ENCODE measurements at places on chromosomes 13 and 19. TPM values are rescaled to one million over a fixed set of nuclear protein-coding genes. Genes with fewer than 3 reads are reported as not detected.

- H3K4me3 ChIP-seq = no peak overlapping the region
- no peaks in the 10 kb centered on the region for H3K36me3 ChIP-seq
Observed at GRCh38 chr13:46496086-46496485, 56.9 kb upstream of the LRCH1 start.

DNA sequence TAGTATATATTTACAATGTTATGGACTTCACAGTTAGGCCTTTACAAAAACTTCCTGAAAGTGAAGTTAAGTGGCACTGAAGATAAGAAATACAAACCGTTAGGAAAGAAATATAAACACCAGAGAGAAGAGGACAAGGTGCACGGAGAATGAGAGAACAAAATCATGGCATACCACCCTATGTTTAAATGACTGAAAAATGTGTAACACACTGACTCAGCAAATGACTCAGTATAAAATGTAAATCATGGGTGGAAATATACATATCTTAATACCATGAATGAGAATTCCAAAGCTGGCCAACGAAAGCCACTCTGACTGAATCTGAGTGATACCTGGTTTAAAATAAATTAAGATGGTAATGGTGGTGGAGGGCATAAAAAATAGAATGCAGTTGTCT is 260.8 kb downstream of the DNAJC15 start:
- no peak for DNase-seq
- no peak overlapping the region for H3K4me3 ChIP-seq
- no peaks in the 10 kb centered on the region for H3K36me3 ChIP-seq
- H3K27me3 ChIP-seq = no peaks in the 10 kb centered on the region

GRCh38 chr13:48938308-48938943 is 37.3 kb upstream of the FNDC3A start:
- no peaks in the 10 kb centered on the region for H3K36me3 ChIP-seq
- H3K27ac ChIP-seq = no peak overlapping the region
- H3K4me3 ChIP-seq = no peak overlapping the region
- no peaks in the 10 kb centered on the region for H3K4me1 ChIP-seq
- no peaks in the 10 kb centered on the region for H3K27me3 ChIP-seq

DNA sequence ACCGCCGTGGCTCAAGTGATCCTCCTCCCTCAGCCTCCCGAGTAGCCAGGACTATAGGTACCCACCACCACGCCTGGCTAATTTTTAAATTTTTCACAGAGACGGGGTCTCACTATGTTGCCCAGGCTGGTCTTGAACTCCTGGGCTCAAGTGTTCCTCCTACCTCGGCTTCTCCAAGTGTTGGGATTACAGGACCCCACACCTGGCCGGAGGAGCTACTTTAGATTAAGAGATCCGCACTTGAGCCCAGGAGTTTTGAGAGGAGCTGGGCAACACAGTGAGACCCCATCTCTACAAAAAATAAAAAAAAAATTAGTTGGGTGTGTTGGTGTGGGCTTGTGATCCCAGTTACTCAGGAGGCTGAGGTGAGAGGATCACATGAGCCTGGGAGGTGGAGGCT is 9.0 kb upstream of the ZNF460 start:
- no peaks in the 10 kb centered on the region for H3K4me1 ChIP-seq
- H3K27me3 ChIP-seq = no peaks in the 10 kb centered on the region
- no peaks in the 10 kb centered on the region for H3K36me3 ChIP-seq
- DNase-seq = no peak

- H3K27me3 ChIP-seq = no peaks in the 10 kb centered on the region
- no peaks in the 10 kb centered on the region for H3K4me1 ChIP-seq
- H3K27ac ChIP-seq = no peak overlapping the region
- DNase-seq = no peak
Observed at GRCh38 chr13:66138172-66138811, 1091.8 kb downstream of the PCDH9 start.

GRCh38 chr13:29227576-29227975 is 367.9 kb downstream of the SLC7A1 start:
- DNase-seq = no peak
- no peaks in the 10 kb centered on the region for H3K4me1 ChIP-seq
- H3K27me3 ChIP-seq = no peaks in the 10 kb centered on the region
- H3K27ac ChIP-seq = no peak overlapping the region
- H3K4me3 ChIP-seq = no peak overlapping the region

Gene TFDP1
- 23.9 TPM for total RNA-seq

Gene ZNF442
- total RNA-seq = 0.86 TPM

GRCh38 chr13:100300708-100301107 is 211.8 kb downstream of the PCCA start:
- H3K4me3 ChIP-seq = no peak overlapping the region
- H3K27me3 ChIP-seq = no peaks in the 10 kb centered on the region
- no peaks in the 10 kb centered on the region for H3K36me3 ChIP-seq
- no peak overlapping the region for H3K27ac ChIP-seq
- H3K4me1 ChIP-seq = no peaks in the 10 kb centered on the region

- no peaks in the 10 kb centered on the region for H3K36me3 ChIP-seq
- H3K27ac ChIP-seq = no peak overlapping the region
- no peaks in the 10 kb centered on the region for H3K4me1 ChIP-seq
- no peaks in the 10 kb centered on the region for H3K27me3 ChIP-seq
- H3K4me3 ChIP-seq = no peak overlapping the region
Observed at GRCh38 chr13:28379371-28380083, 115.4 kb downstream of the FLT1 start.

- H3K36me3 ChIP-seq = no peaks in the 10 kb centered on the region
- no peaks in the 10 kb centered on the region for H3K4me1 ChIP-seq
Observed at GRCh38 chr13:28615916-28616446, 42.9 kb upstream of the POMP start.

- no peaks in the 10 kb centered on the region for H3K36me3 ChIP-seq
- H3K4me1 ChIP-seq = peaks cover 8% of the 10 kb centered on the region
- H3K4me3 ChIP-seq = peak overlapping the region; percentile 32
- DNase-seq = no peak
Observed at GRCh38 chr13:49220856-49221589, 885 bp downstream of the MLNR start.

DNA sequence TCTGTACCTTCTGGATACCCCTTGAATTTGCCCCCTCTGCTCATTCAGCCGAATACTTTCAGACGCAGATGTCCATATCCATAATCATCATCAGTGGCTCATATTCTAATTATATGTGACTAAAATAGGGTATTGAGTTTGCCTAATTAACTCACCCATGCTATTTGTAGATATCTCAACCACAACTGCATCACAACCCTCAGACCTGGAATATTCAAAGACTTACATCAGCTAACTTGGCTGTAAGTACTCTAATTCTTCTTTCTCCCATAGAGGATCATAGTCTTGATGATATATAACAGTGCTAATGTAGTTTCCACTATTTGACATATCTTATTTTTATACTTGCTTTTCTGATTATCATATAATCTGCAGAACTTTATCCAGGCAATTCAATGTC is 35.8 kb downstream of the RXFP2 start:
- H3K4me1 ChIP-seq = no peaks in the 10 kb centered on the region
- no peak overlapping the region for H3K27ac ChIP-seq
- H3K27me3 ChIP-seq = no peaks in the 10 kb centered on the region

DNA sequence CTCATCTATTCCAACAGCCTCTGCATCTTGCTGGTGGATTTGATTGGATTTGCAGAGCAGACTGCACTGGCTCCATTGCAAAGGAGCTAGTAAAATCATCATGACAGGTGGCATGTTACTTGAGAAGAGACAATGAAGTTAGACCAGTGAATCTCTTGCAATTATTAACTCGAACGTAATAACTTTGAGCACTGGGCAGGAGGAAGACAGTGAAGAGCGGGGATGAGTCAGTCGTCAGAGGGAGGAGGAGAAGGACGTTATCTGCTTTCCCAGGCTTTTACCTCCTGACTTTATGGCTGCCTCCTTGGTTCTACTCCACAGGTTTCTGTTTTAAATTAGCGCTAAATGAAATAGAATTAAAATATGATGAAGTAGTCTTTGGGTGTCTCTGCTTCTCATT is 257.8 kb upstream of the IPO5 start:
- no peaks in the 10 kb centered on the region for H3K36me3 ChIP-seq
- H3K27ac ChIP-seq = no peak overlapping the region
- no peaks in the 10 kb centered on the region for H3K27me3 ChIP-seq
- H3K4me3 ChIP-seq = no peak overlapping the region

Gene ZNF844
- 3.4 TPM for total RNA-seq

DNA sequence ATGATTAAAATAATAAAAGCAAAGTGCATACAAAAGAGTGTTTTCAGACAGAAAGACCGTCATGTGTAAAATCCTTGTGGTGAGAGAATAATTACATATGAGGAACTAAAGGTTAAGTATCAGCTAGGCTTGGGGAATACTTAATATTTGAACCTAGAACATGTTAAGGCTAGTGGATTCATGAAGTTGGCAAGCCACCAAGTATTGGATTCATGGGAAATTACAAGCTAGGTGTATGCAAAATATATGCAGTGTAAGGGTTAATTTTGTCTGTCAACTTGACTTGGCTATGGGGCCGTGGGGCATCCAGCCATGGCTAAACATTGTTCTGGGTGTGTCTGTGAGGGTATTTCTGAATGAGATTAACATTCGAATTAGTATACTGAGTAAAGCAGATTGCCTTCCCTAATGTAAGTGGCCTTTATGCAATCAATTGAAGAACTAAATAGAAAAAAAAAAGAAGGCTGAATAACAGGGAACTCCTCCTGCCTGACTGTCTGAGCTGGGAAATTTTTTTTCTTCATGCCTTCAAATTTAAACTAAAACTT is 533.5 kb upstream of the KLF12 start:
- H3K4me3 ChIP-seq = no peak overlapping the region
- H3K27ac ChIP-seq = no peak overlapping the region
- DNase-seq = no peak
- no peaks in the 10 kb centered on the region for H3K27me3 ChIP-seq

DNA sequence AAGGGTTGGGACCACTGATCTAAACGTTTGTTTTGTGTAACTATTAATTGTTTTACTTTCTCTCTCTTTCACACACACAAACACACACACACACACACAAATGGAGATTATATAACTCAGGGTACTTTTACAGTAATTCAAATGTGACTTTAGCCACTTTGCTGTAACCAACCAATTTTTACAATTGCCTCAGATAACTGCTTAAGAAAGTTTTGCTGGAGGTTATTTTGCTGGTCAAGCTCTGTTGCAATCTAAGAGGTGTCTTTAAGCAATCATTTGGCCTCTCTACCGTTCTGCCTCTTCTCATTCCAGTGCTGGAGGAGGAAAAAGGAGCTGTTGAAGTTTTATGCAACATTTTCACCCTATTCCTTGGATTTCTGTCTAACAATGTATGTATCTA is 63.0 kb downstream of the TBC1D4 start:
- H3K4me1 ChIP-seq = no peaks in the 10 kb centered on the region
- H3K27ac ChIP-seq = no peak overlapping the region
- H3K27me3 ChIP-seq = no peaks in the 10 kb centered on the region
- no peak for DNase-seq
- H3K4me3 ChIP-seq = no peak overlapping the region

DNA sequence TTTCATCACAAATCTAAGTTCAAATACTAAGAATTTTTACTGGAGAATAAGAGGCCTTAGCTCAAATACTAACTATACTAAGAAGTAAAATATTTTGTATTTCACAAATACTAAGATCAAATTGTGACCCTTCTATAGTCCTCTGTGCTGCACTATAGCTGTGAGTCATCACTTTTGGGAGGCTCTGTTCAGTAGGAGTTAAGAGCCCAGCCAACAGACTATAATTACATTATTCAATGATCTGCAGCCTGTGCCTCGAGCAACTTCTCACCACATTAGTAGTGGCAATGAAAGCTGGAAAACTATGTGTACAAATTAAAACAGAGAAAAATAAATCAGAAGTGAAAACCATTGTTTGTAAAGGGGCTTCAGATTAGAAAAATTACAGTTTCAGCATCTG is 147.3 kb upstream of the GPC6 start:
- no peaks in the 10 kb centered on the region for H3K27me3 ChIP-seq
- H3K27ac ChIP-seq = no peak overlapping the region
- no peak for DNase-seq
- H3K4me1 ChIP-seq = no peaks in the 10 kb centered on the region

Gene TBCB
- total RNA-seq = 37.5 TPM

Gene IGSF23
- total RNA-seq = 15.2 TPM

Gene HNRNPA1L2
- total RNA-seq = 1.2 TPM

Gene CCDC70
- total RNA-seq = not detected

DNA sequence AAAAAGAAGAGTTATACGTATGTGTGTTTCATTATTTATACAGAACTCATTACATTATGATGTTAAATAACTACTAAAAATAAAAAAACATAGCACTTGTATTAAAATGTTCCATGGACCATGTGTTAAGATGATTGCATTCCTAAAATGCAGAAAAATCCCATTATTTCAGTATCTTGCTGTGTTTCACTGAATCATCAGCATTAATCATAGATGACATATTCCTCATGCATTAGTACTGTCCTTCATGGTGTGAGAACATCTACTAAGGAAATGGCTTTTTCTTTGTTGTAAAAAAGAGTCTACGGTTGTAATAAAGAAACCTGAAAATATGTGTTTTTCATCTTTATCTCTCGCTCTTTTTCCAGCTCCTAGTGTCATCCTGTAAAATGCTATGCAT is 416.5 kb downstream of the FGF14 start:
- no peak for DNase-seq
- no peaks in the 10 kb centered on the region for H3K27me3 ChIP-seq
- H3K4me1 ChIP-seq = no peaks in the 10 kb centered on the region
- no peak overlapping the region for H3K4me3 ChIP-seq
- no peaks in the 10 kb centered on the region for H3K36me3 ChIP-seq

Gene AXL
- 12.5 TPM for total RNA-seq

GRCh38 chr13:53474878-53475277 is 446.3 kb downstream of the OLFM4 start:
- no peak for DNase-seq
- no peak overlapping the region for H3K27ac ChIP-seq

Data from right lobe of liver (tissue), 6 donors.